ENCODE measurements at places on chromosomes 7 and 10. TPM values are rescaled to one million over a fixed set of nuclear protein-coding genes. Genes with fewer than 3 reads are reported as not detected.

GRCh38 chr10:119344381-119344780, 137.0 kb downstream of the GRK5 start:
- no peak for DNase-seq

Gene PPP1R9A
- 21.9 TPM for total RNA-seq

Gene NUTM2E
- total RNA-seq: not detected

Gene FAM25C
- total RNA-seq: not detected

DNA sequence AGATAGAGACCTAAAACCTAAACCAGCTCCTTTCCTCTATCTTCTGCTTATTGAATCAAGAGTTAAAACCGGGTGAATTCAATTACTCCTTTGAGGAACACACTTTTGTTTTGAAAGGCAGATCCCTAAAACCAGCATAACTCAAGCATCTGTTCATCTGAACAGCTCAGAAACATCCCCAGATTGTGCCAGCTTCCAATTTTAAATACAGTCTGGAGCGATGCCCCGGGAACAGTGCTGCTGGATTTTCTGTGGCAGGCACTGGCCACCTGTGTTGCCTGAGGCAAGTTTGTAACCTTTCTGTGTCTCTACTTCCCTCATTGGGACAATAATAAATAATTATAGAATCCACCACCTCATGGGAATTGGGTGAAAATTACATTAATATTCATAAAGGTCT, 281.4 kb upstream of the NFE2L3 start:
- DNase-seq: no peak

Gene DUS4L
- 7.7 TPM for total RNA-seq

DNA sequence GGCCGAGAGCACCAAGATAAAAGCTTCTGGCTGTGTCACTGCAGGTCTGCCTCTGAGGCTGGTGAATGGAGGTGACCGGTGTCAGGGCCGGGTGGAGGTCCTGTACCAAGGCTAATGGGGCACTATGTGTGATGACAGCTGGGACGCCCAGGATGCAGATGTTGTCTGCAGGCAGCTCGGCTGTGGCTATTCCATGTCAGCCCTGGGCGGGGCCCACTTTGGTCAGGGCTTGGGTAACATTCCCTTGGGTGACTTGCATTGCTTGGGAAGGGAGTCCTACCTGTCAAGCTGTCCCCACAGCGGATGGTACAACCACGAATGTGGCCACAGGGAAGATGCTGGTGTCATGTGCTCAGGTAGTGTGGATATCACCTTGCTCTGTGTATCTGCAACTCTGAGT, 8.0 kb downstream of the DMBT1 start:
- no peak for DNase-seq

DNA sequence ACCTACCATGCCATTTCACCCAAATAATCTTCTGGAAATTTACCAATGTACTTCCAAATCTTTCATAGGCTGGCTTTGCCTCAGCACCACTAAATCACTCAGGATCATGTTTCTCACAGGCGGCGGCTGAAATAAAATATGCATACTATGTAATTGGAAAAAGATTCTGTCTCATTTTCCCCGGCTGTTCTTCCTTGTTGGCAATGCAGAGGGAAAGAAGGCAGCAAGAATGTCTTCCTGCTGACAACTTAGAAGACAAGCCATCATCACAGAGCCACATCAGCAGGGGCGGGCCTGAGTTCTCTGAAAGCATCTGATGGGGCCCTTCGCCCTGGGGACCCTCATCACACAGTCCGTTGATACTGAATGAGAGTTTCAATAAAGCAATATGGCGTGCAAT, 39.2 kb upstream of the COL1A2 start:
- DNase-seq: no peak

- peak; percentile 53 for DNase-seq
Observed at GRCh38 chr7:151851782-151852181, 25.1 kb downstream of the PRKAG2 start.

Gene EBF3
- 7.9 TPM for total RNA-seq

GRCh38 chr10:15222511-15222910, 54.0 kb upstream of the NMT2 start:
- no peak for DNase-seq

DNA sequence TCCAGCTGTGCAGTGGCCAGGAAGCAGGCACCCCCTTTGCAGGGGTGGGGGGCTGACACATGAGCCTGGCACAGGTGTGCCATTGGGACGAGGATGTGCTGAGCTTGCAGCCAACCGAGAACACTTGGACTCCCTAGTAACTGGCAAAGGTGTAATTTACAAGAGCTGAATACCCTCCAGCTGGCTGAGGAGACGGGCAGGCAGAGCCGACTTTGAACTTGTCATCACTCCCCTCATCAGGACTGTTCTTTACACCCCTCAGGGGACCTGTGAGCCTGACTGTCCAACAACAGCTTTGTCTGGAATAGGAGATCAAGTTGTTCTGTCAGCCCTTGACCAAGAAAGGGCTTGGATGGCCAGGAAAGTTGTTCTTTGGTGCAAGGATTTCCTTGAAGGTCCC, 61.2 kb downstream of the CDH23 start:
- DNase-seq: no peak

GRCh38 chr7:131629217-131629882, 72.9 kb upstream of the PODXL start:
- peak; percentile 66 for DNase-seq

Gene ACSL5
- total RNA-seq: 6.4 TPM

DNA sequence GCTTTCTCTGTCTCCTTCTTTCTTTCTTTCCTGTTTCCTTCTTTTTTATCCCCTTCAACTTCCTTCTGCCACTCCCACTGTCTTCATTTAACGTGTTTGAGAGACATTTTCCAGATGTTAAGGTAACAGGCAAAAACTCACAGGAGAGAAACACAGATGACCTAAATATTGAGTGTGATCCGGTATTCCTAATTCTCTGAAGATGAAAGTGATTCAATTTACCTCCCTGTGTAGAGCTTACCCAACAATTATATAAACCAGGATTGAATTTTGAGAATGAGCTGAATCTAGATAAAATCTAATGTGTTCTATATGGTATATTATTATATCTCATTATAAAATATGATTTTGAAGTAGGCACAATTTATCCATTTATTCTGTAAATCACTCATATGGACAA, 46.5 kb upstream of the RSU1 start:
- no peak for DNase-seq

DNA sequence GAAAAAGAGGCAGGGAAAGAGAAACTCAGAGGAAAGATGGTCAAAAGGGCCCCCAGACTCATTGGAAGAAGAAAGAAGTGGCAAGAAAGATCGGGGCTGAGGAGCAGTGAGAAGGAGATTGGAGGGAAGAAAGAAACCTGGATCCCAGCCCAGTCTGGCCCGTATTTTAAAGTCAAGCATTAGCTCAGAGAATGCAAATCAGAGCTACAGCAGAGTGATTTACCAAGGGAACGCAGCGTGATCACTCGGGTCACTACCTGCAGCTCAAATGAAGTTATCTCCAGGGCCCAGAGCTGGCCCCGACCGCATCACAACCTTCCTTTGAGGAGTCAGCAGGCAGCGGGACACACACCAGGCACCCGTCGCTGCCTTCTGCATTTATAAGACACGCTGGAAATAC, 72.8 kb downstream of the CARD11 start:
- DNase-seq: no peak

Gene MOGAT3
- total RNA-seq: not detected

Gene CPN1
- total RNA-seq: not detected

Measured in Right ventricle myocardium inferior (tissue), 1 donor.